ENCODE measurements at places on chromosomes 12 and 14.

DNA sequence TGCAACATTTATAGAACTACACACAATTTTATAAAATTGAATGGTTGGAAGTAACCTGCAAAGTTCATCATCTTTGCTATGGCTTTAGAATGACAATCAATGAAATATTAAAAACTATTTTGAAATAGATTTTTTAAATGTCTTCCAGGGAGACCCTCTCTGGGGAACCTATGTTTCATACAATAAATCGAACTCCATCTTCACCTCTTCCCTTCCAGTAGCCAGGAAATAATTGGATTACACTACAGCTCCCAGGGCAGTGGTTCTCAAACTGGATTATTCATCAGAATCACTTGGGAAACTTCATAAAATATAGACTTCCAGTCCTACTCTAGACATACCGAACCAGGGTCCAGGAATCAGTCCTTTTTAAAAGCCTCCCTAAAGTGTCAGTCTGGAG is 328.4 kb downstream of the DUSP6 start:
- DNase-seq = no peak

GRCh38 chr12:10554228-10554755 is 48.6 kb downstream of the EIF2S3B start:
- DNase-seq = peak; percentile 8

- no peak for DNase-seq
These were observed 17.3 kb downstream of the EMG1 start for GRCh38 chr12:6987956-6988553.

- no peak for DNase-seq
These were observed 177.0 kb upstream of the CNTN1 start for GRCh38 chr12:40515041-40515816.

GRCh38 chr14:63523735-63524426 is 19.3 kb downstream of the PPP2R5E start:
- DNase-seq = no peak

DNA sequence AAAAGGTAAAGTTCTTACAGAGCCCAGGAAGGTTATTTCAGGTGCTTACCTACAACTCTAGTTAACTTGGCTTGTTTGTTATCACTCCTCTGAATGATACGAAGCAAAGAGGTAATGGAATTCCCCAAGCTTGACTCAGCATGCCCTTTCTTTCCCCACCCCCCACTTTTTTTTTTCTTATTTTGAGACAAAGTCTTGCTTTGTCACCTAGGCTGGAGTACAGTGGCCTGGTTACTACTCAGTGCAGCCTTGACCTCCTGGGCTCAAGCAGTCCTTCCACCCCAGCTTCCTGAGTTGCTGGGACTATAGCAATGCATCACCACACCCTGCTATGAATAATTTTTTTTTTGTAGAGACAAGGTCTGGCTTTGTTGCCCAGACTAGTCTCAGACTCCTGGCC is 17.1 kb upstream of the YBX3 start:
- DNase-seq = peak; percentile 20

- no peak for DNase-seq
These were observed 6.7 kb downstream of the PAPOLA start for GRCh38 chr14:96508900-96509299.

GRCh38 chr14:58549105-58549757 is 88.5 kb upstream of the DACT1 start:
- no peak for DNase-seq

GRCh38 chr12:108418164-108418890 is 79.2 kb upstream of the CMKLR1 start:
- no peak for DNase-seq

GRCh38 chr14:102154121-102154520 is 14.4 kb downstream of the WDR20 start:
- no peak for DNase-seq

- DNase-seq = no peak
These were observed 12.8 kb downstream of the RITA1 start for GRCh38 chr12:113198296-113198695.

GRCh38 chr12:66345956-66346355 is 43.7 kb downstream of the HELB start:
- peak; percentile 17 for DNase-seq
